Esophagus muscularis mucosa (tissue), 4 donors: ENCODE measurements at places on chromosomes 13 and 19.

- no peak for DNase-seq
Measured at GRCh38 chr13:67299751-67300150, 69.6 kb upstream of the PCDH9 start.

DNA sequence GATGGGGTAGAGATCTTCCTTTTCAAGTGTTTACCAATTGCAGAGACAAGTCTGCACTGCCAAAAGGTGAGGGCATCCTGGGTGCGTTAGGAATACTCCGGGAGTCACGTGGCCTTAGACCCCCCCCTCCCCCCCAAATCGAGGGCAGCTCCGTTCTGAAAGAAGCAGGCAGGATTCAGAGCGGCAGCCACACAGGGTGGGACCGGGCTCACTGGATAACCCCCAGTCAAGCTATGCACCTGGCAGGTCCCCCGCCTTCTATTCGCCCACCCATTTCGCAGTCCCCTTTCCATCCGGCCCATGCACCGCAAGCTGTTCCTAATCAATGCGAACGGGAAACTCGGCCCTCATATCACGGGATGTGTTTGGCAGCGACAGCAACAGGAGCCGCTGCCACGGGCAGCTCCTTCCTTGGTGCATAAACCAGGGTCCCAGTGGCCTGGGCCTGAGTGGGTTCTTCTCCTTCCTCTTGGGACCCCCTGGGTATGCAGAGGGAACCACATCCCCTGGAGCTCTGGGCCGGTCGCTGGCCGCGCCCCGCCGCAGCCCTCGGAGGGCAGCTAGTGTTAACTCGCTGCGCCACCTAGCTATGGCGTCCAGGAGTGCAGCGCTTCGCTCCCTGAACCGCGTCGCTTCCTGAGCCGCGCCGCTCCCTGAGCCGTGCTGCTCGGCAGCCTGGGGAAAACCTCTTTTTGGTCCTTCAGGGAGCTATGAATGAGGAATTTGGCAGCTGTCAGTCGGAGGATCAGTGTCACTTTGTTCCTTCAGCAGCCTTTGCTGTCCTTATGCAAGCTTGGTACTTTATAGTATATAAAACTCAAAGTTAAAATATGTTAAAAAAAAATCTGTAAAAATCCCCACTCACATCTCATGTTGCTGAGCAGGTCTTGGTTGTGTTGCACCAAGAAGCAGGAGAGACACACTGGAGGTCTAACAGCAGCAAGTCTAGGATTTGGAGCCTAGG is 41.4 kb downstream of the LYL1 start:
- DNase-seq, result no peak

GRCh38 chr13:102192858-102193257 is 209.0 kb downstream of the FGF14 start:
- DNase-seq, result no peak

DNA sequence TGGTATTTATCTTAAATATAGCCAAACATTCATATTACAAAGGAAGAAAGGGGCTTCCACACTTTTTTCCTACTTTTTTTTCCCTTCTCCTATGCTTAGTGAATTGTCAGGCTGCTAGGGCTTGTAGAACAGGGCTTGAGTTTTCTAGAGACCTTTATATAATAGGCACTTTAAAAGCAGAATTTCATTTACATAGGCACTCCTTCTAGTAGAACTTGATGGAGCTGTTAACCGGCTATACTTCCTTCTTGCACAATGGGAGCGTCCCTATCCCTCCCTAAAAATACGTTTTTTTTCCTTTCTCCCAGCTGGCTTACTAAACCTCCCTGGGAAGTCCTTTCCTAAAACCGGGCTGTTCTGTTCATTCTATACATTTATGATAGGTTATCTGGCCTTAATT is 1.1 kb downstream of the TRIM13 start:
- DNase-seq, result no peak

DNA sequence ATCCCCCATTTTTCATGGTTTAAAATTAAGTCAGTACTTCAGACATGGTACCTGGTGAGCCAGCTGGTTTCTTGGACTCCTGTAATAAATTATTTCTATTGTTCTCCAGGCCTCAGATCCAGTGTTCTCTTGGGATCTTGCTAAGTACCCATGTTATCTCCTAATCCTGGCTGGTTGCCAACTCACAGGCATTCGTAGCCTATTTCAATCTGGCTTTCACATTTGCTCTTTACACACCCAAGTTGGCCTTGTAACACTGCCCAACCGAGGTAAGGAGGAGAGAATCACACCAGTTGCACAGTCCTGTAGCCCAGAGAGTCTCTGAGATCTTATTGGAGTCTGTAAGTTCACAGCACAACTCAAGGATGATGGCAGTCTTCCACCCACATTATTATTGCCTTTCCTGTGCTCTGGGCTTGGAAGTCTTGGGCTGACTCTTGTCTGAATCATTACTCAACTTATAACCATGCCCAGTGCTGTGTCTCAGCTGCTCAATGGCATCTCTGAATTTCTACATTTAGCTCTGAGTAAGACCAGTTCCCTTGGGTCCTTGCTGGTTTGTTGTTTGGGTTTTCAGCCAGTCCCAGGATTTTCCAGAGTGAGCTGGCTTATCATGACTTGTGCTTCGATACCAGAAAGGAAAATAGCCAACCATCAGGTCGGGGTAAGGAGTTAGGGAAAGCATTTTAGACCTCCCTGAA is 76.6 kb upstream of the KLF12 start:
- no peak for DNase-seq

GRCh38 chr19:18051887-18052286 is 34.8 kb downstream of the IL12RB1 start:
- no peak for DNase-seq
